ENCODE measurements at places on chromosomes 5 and 9.

DNA sequence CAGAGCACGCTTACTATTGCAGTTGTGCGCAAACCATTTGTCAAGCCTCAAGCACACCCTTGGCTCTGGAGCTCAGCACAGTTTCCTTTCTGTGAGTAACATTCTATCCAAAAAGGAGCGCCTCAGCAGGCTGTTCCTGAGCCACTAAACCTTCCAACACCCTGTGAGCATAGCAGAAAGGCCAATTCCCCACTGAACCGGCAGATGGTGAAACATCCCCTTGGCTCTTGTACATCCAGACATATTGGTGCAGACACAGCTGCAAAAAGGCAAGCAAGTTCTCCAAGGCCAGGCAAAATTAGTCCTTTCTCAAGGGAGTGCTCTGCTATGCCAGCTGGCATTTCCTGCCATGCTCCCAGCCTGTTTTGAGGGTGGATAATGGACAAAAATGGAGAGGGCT lies 44.1 kb upstream of the CEMIP2 start:
- no peak for DNase-seq

- no peak for DNase-seq
These were observed 41.9 kb downstream of the TMEM252 start for GRCh38 chr9:68498816-68499215.

- DNase-seq, result peak; percentile 16
These were observed 753 bp upstream of the STC2 start for GRCh38 chr5:173328844-173329490.

DNA sequence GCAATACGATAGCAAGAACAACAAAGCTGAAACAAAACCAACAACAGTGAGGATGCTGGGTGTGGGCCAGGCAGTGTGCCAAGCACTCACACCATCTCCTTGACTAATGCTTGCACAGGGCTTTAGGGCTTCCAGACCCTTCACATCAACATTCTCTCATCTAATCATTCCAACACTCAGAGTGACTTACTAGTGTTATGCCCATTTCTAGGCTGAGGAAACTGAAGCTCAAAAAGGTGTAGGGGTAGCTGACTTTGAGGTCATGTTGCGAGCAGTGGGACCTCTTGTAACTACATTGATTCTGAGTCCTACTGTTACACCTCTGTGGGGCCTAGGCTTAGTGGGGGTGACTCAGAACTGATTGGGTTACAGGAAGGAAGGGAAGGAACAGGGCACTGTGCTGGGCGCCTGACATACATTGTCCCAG lies 9.7 kb downstream of the ANGPTL2 start:
- DNase-seq, result no peak

GRCh38 chr9:89849096-89849495 lies 244.3 kb downstream of the GADD45G start:
- DNase-seq, result no peak

DNA sequence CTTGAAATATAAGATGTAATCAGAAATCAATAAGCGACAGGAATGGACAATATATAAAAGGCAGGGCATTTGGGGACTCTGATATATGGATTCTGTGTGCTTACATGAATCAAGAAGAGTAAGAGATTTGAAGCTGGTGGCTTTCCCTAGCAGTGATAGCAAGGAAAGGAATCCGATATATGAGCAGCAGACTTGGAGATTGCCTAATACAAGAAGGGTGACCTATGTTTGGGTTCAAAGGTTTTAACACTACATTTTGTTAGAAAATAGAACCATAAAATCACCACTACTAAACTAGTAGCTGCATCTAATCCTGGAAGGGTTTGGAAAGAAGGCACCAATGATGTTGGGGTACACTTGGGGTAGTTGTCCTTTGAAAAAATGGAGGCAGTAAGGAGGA lies 2.4 kb upstream of the OR1L3 start:
- DNase-seq, result no peak

GRCh38 chr5:118042076-118042475 lies 946.3 kb downstream of the DTWD2 start:
- no peak for DNase-seq

DNA sequence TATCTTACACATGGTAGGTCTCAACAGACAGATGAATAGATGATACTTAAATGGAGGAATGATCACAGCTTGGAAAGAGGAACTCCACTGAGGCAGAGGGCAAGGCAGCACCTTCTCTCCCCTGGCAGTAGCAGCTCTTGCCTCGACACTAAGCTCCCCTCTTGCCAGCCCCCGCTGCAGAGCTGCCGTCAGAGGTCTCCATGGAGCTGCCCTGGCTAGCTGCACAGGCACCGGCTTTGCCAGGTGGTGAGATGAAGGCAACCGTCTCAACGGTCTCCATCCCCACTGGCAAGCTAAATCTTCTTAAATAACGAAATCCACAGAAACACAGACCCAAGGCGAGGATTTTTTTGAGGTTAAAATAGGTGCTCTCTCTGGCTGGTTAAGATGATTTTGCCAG lies 81.2 kb downstream of the CRB2 start:
- no peak for DNase-seq

Measured in activated T-helper 1 cell treated with anti-CD3 and anti-CD28 coated beads, Interleukin-12 subunit alpha, Interleukin-12 subunit beta, Interleukin-2, Interleukin-4 antibody, amounts not matched to agents 30 ng/mL and 10 ng/mL and 1 ng/mL, durations not matched to agents 14 hours and 24 hours and 36 hours (primary cell).